ENCODE measurements at places on chromosomes 12 and 14.

DNA sequence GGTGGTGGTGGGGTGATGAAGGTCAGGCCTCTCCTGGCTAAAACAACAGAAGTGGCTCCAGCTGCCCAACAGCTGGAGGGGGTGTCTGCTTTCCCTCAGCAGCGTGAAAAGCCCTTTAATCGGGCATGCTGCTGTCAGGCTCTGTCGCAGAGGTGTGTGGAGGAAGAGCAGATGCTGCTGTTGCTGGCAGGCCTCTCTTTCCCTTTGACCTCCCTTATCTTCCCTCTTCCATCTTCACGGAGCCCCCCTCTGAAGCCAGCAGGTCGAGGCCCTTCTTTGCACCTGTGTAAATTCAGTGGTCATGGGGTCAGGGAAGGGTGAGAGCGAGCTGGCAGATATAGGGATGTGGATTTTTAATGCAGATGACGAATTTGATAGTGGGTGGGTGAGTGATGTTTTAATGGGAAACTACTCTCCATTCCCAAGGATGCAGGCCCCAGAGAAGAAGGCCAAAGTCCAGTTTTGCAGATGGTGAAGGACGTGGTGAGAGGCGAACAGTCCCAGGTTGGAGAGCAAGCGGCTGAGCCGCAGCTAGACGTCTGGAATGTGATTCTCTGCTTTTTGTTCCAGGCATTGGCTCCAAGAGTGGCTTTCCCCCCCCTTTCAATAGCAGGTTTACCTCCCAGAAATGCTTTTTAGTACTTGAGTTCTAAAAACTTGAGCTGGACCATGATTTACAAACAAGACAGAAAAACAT is 64.0 kb downstream of the SMOC1 start:
- DNase-seq: no peak

- DNase-seq: no peak
Measured at GRCh38 chr12:14913381-14913781, 25.0 kb downstream of the ERP27 start.

- DNase-seq: no peak
Measured at GRCh38 chr14:34203251-34203722, 252.4 kb upstream of the EGLN3 start.

- no peak for DNase-seq
Measured at GRCh38 chr14:88902850-88903249, 78.4 kb downstream of the TTC8 start.

DNA sequence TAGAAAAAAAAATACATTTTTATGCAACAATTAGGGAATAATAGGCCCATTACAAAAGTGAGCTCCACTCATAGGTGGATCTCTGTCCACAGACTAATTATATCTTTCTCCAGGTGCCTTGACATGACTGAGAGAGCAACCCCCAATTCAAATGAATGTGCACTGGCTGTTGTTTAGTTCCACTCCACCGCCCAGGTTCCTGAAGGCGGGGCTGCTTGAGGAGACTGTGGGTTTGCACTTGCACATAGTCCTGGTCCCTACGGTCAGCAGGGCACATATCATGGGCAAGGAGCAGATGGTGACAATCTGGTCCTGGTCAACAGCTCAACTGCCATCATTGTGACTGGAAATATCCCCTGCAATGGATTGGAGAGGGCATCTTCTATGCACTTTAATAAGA is 195.6 kb upstream of the PWP1 start:
- no peak for DNase-seq

DNA sequence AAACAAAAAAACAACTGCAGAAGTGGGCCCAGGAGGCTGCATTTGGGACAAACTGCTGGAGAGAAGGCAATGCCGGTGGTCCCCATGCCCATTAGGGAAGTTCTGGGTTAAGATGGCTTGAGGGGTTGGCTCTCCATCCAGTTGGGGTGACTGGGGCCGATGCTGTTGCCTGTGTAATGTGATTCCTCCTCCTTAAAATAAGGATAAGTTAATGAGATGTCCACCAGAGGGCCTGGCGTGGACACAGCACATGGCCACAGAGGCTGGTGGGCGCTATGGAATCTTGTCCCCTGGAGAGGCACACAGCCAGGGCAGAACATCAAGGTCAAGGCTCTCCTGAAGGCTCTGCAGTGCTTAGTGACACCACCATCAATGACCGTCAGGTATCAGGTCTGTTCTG is 1.0 kb upstream of the TESC start:
- no peak for DNase-seq

- DNase-seq: no peak
Measured at GRCh38 chr12:52003016-52003550, 3.7 kb upstream of the TAMALIN start.

DNA sequence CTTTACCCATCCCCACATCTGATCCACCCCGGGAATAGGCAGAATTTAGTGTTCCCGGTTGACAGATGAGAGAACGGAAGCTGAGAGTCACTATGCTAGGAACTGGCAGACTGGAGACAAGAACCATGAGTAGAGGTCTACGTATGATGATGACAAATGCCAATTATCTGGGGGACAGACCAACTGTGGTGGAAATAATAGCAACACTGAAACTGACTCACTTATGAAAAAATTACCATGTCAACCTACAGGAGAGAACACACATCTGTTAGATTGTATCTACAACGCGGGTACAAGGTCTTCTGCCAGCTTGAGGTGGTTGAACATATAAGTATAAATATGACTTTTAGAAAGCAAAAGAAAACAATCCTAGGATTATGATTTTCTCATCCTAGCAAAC is 15.4 kb upstream of the SELPLG start:
- no peak for DNase-seq

- DNase-seq: no peak
Measured at GRCh38 chr12:31768046-31768445, 39.2 kb upstream of the AMN1 start.

DNA sequence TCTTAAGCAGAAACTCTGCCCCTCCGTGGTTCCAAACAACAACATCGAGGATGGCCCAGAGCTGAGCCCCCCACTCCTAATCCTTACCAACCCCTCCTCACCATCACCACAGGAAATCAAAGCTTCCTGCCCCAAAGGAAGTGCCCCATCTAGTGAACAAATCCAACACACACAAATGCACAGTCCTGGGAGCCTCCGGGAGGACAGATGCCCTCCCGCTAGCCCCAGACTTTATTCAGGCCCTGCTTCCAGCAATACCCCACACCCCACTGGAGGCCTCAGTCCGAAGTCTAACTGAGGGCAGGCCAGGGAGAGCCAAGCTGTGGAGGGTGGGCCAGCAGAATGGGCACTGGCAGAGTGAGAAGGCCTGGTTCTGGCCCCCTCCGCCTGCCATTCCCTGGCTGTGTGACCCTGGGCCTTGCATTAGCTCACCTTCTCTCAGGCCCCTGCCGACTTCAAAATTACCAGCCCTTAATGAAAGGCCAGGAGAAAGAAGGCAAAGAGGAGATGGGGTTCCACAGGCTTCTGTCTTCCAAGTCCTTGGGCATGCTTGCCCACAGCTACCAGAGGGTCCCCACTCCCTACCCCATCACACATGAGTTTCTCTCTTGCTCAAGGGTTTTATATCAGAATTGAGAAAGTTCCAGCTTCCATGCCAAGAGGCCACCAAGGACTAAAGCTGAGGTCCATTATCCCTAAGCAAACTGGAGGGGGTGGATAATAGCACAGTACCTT is 2.3 kb downstream of the HDAC7 start:
- DNase-seq: no peak

DNA sequence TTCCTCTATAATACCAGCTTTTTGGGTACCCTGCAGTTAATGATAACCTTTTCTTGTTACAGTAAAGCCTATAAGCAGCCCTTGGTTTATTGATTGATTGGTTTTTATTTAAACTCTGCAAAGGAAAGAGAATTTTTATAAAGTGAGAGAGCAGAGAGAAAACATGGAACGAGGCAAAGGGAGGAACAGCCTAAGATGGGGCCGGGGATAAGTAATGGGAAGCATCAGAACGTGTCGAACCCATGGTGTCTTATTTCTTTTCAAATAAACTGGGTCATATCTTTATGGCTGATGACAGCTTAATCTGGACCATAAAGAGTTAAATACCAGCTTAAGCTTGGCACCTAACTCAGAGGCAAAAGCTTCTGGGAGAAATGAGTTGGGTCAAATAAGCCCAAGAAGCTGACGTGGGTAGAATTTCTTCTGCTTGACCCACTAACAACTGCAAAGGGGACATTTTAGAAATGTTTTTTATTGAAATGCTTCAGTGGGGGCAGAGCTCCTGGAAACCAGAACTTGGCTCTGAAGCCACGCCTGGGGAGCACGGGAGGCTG is 12.0 kb upstream of the C14orf93 start:
- DNase-seq: no peak

GRCh38 chr12:121653999-121654398 is 15.5 kb downstream of the MORN3 start:
- no peak for DNase-seq

DNA sequence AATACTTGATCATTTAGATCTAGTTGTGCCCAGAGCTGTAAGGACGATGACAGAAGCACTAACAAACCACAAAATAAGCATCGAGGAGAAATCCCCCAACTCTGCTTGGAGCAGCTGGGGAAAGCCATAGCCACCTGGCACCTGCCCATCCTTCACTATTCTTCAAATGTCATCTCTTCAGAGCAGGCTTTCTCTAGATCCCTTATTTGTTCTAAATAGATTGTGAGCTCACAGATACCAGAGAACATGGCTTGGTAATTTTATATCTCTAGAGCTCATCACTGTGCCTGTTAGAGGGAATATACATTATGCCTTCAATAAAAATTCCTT is 50.9 kb downstream of the GRIP1 start:
- DNase-seq: no peak

DNA sequence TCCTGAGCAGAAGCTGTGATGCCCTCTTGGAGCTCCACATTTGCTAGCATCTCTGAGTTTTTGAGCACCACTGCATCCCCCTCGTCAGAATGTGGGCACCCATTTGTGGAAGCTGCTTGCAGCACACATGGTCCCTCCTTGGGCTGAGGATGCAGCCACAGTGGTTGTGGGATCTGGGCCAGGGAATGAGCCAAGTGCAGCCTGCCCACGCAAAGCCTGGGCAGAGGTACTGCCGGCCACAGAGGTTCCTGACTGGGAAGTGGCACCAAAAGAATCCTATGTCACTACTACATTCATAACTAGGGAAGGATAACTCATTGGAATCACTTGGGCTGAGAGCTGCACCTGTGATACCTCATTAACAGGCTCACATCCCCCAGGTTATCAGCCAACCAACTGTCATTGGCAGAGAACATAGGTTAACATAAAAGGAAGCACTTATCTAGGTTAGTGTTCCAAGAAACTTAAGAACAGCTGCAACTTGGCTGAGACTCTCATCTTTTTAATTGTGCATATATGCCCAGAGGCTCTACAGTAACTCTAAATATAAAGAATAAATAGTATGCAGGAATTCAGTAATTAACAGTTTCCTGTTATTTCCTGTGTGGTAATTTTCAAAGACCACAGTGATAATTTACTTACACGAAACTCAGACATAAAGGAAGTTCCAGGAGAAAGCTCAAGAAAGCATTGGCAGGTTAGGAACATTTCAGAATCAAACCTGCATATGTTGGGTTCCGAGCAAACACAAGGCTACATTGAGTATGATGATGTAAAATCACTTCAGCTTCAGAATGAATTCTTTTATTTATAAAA is 145.3 kb downstream of the BCAT1 start:
- DNase-seq: no peak

- DNase-seq: no peak
Measured at GRCh38 chr12:71183018-71183417, 25.2 kb upstream of the TSPAN8 start.

DNA sequence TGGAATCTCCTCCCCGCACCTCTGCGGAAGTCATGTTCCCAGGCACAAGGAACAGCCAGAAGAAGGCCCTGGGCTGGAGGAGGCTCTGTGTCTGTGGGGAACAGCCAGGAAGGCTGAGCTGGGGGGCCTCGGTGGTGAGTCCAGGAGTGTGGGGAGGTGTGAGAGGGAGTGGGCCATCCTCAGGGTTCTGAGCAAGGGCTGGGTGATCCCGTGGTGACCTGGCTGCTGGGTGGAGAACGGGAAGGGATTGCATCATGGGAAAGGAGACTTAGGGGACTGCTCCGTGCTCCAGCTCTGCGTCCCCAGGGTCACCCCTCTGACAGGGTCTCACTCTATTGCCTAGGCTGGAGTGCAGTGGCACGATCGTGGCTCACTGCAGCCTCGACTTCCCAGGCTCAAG is 13.8 kb downstream of the AACS start:
- DNase-seq: no peak

DNA sequence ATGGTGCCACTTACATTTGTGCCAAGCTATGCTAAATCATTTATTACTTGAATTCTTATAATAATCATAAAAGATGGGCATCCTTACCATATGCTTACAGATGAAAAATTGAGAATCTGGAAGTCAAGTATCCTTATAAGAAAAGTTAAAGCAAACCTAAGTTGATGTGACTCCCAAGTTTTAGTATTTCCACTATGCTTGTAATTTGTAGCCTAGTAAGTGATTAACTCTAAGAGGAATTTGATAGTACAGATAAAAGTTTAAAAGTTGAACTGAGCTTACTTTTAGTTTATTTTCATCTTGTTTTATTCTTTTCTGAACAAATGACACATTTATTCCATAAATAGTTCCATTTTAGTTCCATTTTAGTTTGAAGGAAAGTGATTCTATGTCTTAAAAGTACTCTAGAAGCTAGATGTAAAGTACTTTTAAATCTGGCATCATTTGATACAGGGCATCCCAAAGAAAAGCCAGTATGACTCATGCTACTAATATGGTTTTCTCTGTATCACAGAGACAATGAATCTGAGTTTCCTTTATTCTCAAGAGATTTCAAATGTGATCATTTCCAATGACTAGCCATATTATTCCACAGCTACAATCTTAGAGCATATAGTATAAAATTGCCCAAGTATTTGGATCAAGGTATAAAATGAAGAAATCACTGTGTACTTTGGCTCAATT is 596.0 kb downstream of the SLC16A7 start:
- no peak for DNase-seq

GRCh38 chr12:91778938-91779400 is 366.7 kb downstream of the BTG1 start:
- DNase-seq: peak; percentile 58

DNA sequence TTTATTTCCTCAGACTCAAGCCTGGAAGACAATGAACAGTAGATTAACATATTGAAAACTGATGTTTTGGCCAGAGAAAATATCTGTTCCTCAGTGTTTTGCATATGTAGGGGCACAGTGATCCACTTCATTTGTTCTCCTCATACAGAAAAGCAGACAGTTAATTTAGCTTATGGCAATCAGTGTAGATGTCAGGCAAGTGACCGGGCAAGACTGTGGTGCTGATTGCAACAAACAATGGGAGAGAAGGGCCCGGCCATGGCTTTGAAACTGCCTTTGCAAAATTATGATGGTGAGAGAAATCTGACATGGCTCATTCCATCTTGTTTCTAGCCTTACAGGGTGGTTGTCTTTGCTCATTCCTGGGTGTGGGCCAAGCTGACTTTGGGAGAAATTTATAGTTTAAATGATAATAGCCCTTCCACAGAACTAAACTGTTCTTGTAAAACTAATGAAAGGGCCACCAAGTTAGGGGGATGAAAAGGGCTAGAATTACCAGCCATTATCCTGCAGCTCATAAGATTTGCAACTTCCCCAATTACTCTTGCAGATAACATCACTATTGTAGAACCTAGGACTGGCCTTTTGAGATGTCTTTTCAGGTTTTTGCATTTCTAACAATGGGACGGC is 220.3 kb downstream of the KTN1 start:
- DNase-seq: no peak

- no peak for DNase-seq
Measured at GRCh38 chr12:10612110-10612509, 1.3 kb downstream of the MAGOHB start.

- no peak for DNase-seq
Measured at GRCh38 chr12:48907245-48907644, 18.0 kb downstream of the FKBP11 start.

- peak; percentile 71 for DNase-seq
Measured at GRCh38 chr14:101628471-101628966, 67.2 kb downstream of the DIO3 start.

GRCh38 chr12:132620113-132620898 is 1.7 kb downstream of the P2RX2 start:
- DNase-seq: no peak
